Globus pallidus (tissue), 1 donor: ENCODE measurements at places on chromosomes 3 and 15.

DNA sequence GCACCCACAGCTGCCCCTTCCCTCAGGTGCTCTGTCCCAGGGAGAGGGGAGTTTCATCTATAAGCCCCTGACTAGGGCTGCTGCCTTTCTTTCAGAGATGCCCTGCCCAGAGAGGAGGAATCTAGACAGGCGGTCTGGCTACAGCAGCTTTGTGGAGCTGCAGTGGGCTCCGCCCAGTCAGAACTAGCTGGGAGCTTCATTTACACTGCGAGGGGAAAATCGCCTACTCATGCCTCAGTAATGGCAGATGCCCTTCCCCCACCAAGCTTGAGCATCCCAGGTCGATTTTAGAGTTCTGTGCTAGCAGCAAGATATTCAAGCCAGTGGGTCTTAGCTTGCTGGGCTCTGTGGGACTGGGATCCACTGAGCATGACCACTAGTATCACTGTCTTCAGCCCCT is 181.2 kb upstream of the RARB start:
- DNase-seq: no peak

DNA sequence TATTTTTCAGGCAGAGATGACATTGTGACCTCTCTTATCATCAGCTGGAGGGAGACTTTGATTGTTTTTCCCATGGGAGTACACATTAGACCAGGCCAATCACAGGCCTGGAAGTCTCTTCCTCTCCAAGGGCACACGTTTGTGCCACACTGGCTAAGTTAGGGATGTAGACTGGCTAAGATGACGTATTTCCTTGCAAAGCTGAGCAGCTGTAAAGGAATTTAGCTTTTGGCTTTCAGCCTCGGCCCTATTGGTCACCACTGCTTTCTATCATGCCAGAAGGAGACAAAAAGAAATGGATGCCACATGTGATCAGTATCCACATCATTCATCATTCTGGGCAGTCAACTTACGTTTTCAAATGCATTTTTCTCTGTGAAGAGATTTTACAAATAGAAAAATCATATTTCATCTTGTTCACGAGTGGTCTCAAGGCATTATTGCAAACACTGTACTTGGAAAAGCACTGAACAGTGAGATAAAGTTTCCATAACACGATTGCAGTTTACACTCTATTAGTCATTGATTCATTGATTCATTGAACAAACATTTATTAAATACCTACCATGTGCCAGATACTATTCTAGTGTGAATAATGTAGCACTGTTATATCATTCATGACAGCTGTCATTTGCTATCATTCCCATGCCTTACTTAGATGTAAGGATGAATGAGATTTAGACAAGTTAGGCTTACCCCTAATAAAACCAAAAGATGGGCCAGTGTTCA is 27.0 kb upstream of the RNF7 start:
- DNase-seq: no peak

- no peak for DNase-seq
These were observed 438.1 kb downstream of the NAALADL2 start for GRCh38 chr3:175297216-175297615.

DNA sequence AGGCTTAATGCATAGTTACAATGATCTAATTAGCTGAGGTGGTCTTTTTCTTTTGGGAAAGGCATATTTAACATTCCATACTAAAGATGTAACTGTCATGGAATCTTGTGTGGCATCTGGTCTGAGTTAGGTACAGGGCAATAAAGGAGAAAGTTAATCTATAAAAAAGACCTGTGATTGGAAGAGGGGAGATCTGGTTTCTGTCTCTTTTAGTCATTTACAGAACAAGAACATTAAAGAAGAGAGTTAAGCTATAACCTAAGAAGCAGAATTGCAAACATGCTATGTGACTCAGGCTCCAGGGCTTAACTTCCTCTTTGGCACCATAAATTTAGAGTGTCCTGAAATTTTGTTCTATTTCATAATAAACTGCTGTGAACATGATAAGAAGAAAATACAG is 47.2 kb upstream of the MME start:
- no peak for DNase-seq

GRCh38 chr3:44584646-44585501 is at the start of gene ZNF660:
Gene ZNF660, plus strand, starts transcription at chr3:44584964. Its CDS starts 9,230 bp downstream, at chr3:44594194.
- DNase-seq: peak; percentile 66

DNA sequence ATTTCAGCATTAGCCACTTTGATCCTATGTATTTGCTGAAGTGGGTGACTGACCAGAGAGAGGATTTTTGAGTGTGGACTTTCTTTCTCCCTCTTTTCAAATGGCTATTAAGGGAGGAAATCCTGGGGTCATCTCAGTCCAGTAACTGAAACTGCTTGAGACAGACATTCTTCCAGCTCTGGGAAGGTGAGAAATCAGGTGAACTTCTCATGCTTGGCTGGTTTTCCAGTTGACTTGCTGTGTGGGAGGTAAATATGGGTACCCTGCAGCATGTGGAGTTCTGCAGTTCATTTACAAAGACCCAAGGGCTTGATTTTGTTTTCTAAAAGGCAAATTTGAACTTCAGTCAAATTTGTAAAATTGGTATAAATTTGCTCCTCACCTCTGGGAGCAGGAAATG is 461.1 kb upstream of the TBL1XR1 start:
- DNase-seq: no peak

DNA sequence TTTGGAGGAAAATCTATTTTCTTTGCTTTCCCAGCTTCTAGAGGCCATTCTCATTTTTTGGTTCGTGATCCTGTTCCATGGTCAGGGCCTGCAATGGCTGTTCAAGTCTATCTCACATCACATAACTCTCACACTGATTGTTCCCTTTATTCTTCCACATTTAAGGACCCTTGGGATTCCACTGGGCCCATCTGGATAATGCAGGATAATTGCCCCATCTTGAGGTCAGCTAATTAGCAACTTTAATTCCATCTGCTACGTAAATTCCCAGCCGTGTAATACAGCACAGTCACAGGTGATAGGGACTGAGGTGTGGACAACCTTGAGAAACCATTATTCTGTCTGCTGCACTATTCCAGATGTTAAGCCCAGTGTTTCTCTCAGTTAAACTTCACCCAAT is 311.6 kb upstream of the CNTN4 start:
- no peak for DNase-seq

DNA sequence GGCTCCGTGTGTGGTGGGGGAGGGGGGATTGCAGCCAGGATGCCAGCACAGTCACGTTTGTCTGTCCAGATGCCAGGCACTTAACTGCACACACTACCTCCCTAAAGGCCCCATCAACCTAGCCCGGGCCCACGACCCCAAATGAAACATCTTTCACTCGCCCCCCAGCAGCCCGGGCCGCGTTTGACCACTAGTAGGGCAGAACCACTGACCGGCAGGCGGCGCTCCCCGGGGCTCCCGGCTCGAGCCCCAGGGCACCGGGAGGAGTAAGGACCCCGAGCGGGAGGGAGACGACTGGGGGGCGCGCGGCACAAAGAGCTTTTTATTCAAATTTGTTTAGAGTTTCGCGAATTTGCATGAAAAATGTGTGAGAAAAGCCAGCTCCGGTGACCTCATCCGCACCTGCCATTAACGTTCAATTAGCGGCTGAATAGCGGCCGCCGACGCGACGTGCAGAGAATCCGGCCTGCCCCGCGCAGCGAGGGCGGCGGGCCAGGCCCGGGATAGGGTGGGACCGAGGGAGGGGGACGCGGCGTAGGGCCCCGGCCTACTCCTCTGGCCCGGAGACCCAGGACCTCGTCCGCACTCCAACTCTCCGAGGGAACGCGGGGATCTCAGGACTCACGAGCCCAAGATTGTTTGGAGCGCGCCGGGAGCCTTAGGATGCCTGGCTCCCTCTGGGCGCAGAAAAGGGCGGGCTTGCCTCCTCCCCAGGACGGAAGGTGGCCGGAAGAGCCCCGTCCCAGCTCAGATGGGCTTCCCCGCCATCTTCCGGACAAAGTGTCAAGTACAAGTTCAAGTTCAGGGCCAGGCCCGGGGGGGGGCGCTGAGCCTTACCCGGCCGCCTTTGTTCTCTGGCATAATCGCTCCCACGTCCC is 64.9 kb upstream of the POLG start:
- peak; percentile 67 for DNase-seq

GRCh38 chr3:186152889-186153292 is 44.0 kb upstream of the ETV5 start:
- peak; percentile 41 for DNase-seq

DNA sequence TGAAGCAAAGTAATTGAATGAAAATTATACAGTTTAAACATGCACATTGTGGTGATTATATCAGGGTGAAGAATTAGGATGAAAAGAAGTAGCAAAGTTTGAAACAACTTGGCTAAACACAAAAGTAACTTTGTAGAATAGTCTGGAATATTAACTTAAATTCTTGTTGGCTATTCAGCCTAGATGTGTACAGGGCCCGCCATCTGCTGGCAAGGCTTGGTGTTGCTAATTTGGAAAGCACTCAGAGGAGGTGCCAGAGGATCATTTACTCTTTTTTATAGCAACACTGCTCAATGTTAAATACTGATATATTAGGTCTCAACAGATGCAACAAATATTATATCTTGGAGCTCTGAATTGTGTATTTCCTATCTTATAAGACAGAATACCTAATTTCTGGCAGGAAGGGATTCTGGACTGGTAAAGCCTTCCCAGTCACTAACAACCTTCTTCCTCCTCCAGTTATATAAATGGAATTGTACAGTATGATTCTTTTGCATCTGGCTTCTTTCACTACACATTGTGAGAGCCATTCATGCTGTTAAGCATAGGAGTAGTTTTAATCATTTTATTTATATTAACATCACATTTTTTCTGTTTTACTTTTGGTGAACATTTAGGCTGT is 36.1 kb downstream of the TTC23 start:
- peak; percentile 75 for DNase-seq

DNA sequence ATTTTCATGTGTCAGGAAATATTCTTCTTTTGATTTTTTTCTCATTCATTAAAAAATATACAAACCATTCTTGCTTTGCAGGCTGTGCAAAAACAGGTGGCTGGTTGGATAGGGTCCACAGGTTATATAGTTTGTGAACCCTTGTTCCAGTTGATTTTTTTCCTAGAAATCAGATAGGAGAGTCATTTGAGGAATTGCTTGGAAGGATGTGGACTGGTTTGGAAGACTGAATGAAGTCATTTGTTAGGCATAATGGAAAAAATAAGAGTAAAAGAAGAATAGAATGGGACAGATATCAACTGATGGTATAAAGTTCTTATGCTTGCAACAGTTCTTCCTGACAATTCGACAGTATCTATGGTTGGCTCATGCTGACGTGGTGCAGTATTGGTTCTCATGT is 189.4 kb downstream of the PTPRG start:
- no peak for DNase-seq

DNA sequence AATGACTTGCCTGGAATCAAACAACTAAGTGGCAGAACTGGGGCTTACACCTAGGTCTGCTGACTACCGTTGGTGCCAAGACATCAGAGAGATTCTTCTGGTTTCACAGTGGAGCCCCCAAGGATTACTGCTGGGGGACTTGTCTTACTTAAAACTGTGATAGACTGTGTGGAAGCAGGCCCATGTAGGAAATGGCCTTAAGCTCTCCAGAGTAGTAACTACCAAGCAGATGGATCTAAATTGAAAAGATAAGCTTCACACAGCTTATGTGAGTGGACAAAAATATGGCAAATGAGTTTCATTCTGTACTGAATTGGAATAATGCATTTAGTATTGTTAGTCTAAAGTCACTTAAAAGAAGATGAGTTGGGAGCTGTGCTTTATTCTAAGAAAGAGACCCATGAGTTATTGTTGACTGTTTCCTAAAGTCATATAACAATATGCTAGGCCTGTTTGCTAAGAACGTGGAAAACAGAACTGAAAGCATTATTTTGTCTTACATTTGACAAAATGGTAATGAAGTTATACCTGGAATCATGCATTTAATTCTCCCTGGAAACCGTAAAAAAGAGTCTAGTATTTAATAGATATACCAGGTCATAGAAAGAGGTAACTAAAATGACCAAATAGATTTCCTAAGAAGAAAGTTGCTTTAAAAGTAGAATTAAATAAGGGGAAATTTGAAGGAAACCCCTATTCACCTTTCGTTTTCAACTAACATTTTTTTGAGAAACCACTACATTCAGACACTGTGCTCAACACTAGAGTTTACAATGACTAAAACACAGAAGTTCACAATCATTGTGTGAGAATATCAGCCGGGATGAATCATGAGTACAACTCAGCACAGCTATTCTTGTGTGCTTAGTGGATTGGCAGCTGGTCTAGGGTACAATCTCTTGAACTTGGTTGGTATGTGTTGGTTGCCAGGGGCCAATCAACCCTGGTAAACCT is 13.0 kb upstream of the MAPK6 start:
- no peak for DNase-seq

- no peak for DNase-seq
These were observed 5.3 kb downstream of the ULK4 start for GRCh38 chr3:41956574-41956973.

DNA sequence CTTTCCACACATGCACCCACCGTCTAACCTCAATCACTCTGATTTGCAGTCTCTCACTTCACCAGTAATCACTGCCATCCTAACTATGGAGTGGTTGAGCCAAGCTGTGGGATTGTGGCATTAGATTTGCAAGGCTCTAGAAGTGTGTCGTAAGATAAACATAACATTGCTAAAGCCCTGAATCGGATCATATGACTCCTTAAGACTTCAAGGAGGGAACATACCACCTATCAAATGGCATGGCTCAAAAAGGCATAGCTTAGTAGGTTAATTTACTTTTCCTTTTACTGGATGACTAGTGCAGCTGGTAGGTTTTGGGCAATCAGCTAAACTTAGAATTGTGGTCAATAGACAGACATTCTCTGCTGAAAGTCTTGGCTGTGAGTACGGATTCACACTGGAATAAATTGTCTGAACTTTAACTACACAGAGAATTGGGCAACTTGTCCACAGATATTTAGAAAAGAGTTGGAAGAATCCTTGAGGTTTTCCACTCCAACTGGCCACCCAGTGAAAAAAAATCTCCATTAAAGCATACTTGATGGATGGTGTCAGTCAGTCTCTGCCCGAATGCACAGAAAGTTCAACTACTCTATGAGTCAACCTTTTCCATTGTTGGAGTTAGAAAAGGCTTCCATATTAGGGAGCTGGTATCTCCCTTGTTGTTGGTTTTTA is 476.7 kb upstream of the CBLB start:
- DNase-seq: no peak

- peak; percentile 55 for DNase-seq
These were observed 73.3 kb downstream of the SYNPR start for GRCh38 chr3:63351159-63352007.

- no peak for DNase-seq
These were observed 1015.5 kb upstream of the CFAP20DC start for GRCh38 chr3:60065227-60065868.

DNA sequence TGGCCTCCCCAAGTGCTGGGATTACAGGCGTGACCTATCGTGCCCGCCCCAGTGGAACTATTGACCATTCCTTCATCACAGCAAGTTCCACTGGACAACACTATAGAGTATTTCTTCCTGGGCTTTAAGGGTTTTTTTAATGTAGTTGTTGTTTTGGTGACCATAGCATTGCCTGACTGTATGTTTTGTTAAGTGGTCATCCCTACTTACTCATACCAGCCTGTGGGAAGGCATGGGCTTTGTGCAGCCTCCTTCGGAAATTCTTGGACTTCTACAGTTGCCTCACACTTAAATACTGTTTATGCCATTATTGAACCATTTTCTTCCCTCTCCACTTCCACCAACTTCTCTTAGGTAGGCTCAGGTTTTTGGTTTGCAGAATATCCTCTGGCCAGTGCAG is 19.9 kb upstream of the ALPK3 start:
- DNase-seq: no peak

GRCh38 chr15:63826528-63826927 is 7.2 kb downstream of the HERC1 start:
- DNase-seq: no peak
